Stomach (tissue), 19 donors: ENCODE measurements at places on chromosomes 3 and 15. TPM values are rescaled to one million over a fixed set of nuclear protein-coding genes. Genes with fewer than 3 reads are reported as not detected.

CAMK2N2 gene
- not detected for total RNA-seq

PLSCR2 gene
- total RNA-seq = not detected

CHRD gene
- total RNA-seq = 9.9 TPM

NEK4 gene
- total RNA-seq = 16.9 TPM

CPEB1 gene
- 1.1 TPM for total RNA-seq

ADGRG7 gene
- total RNA-seq = not detected

ATP13A4 gene
- total RNA-seq = 33.0 TPM

- DNase-seq = no peak
Measured at GRCh38 chr3:31765871-31766270, 215.2 kb downstream of the OSBPL10 start.

- DNase-seq = no peak
Measured at GRCh38 chr3:29241855-29242254, 39.0 kb upstream of the RBMS3 start.

DNA sequence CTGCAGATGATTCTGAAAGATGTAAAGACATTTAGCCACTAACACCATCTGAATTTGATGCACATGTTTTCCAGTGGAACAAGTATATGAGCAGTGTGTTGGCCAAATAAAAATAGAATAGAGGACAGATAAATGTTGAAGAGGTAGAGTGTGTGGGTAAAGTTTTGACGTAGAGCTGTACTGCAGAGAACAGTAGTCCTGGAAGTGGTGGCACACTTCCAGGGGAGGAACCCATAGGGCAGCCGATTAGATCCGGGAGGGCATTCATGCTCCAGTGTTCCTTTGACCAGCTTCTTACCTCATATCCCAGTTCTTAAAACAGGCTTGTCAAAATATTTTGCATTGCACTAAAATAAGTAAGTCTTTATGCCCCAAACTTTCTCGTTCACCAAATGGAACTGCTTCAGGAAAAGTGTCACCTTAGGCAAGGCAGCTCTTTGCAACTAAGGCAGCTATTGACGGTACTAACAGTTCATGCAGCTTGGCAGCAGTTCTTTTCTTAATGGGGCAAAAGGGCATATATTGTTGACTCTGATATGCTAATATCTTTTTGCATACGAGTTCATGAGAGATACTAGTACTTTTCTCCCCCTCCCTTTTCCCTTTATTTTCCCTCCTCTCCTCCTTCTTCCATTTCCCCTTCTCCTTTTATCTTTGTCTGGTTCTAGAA lies 429.3 kb upstream of the AZI2 start:
- DNase-seq = no peak

GRCh38 chr15:56919609-56920366 lies 1.3 kb downstream of the TCF12 start:
- DNase-seq = no peak

DNA sequence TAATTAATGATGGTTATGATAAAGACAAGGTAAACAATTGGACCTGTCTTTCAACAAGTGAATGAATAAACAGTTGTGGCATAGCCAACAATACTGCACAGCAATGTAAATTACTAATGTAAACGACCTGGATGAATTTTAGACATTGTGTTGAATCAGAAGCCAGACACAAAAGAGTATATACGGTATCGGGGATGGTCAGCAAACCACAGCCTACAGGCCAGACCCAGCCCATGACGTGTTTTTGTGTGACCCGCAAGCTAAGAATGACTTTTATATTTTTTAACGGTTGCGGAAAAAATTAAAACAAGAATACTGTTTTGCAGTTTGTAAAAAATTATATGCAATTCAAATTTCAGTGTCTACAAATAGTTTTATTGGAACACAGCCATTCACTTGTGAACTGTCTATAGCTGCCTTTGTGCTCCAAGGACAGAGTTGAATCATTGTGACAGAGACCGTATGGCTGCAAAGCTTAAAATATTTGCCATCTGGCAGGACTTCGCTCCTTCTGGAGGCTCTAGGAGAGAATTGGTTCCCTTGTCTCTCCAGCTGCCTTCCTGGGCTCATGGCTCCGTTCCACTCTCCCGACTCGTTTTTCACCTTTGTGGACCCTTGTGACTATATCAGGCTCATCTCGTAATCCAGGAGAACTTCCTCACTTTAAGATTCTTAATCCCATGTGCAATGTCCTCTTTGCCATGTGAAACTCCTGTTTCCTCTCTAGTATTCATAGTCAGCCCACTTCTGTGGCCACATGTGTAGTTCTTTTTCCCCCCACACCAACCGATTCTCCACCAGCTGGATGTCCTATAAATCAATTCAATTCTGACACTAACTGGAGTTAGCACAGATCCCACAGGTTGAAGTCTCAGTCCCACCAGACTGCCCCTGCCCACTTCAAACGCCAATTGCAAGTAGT lies 72.7 kb downstream of the CMTM8 start:
- peak; percentile 75 for DNase-seq

GRCh38 chr15:59828263-59828662 lies 139.1 kb upstream of the BNIP2 start:
- DNase-seq = no peak

DNA sequence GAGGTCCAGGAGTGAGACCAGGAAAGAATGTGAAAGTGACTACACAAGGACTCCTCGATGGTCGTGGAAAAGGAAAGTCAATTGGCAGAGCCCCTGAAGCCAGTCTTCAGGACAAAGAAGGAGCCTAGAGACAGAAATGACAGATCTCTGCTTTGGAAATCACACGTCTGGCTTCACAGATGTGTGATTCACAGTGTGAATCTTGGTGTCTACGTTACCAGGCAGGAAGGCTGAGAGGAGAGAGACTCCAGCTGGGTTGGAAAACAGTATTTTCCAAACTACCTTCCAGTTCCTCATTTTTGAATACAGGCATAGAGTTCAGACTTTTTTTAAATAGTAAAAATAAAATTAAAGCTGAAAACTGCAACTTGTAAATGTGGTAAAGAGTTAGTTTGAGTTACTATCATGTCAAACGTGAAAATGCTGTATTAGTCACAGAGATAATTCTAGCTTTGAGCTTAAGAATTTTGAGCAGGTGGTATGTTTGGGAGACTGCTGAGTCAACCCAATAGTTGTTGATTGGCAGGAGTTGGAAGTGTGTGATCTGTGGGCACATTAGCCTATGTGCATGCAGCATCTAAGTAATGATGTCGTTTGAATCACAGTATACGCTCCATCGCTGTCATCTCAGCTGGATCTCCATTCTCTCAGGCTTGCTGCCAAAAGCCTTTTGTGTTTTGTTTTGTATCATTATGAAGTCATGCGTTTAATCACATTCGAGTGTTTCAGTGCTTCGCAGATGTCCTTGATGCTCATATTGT lies 6.0 kb downstream of the CCR2 start:
- peak; percentile 53 for DNase-seq

- DNase-seq = no peak
Measured at GRCh38 chr15:40918799-40919392, 10.2 kb upstream of the DLL4 start.

DNA sequence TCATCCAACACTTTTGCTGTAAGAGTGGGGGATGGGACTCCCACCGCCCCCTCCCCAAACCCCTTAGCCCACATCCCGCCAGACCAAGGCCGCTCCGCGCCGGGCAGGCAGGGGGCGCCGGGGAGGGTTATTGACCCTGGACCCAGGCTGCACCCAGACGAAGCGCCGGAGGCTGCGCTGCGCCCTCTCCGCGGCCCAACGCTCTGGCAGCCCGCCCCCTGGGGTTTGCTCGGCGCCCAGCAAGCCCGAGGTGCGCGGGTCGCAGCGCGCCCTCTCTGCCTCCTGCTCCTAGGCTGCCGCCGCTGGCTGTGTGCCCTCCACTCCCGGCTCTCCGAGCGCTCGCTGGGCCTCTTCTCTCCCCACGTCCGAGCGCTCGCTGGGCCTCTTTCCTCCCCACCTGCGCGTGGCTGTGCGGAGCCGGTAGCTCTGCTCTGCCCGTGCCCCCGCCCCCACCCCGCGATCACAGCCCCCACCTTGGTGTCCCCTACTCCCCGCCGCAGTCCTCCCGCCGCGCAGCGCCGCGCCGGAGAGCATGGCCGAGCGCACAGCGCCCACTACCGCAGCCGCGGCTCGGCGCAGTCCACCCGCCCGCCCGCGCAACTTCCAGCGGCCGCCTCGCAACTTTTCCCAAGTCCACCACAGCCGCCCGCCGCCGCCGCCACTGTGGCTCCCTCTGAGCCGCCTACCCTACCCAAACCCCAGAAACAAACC lies 1.2 kb downstream of the MECOM start:
- DNase-seq = peak; percentile 93

DNA sequence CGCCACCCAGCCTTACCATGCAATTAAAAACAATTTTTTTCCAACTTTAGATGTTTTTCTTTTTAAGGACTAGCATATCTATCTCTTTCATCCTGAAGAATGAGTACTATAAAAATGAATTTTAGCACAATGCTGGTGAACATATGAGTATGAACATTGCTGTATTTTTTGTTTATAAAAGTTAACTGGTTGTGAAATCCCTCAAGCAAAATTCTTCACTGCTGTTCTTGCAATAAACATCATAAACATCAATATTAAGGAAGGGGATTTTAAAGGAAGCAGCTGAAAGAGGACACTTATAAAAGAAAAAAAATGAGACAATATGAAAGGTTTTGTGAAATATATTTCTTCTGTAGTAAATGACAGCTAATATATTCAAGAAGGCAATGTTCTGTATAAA lies 3.0 kb downstream of the PLSCR4 start:
- no peak for DNase-seq

DNA sequence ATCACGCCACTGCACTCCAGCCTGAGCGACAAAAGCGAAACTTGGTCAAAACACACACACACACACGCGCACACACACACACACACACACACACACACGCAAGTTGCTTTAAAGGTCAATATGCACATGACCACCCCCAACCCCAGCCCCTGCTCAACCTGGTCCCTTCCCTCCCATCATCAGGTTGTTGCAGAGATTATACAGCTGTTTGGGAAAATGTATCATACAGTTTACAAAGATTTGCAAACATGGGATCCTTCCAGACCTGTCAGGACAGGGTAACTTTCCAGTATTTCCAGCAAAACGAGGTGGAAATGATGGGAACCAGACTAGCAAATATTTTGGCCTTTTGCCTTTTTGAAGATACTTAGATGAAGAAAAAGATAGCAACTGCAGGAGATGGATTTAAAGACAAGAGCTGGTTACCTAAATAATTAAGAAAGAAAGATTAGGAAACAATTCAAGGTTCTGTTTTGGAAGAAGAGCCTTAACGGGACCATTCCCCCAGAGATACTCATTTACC lies 80.2 kb downstream of the TNIK start:
- no peak for DNase-seq

- no peak for DNase-seq
Measured at GRCh38 chr3:7205962-7206361, 345.0 kb downstream of the GRM7 start.

DNA sequence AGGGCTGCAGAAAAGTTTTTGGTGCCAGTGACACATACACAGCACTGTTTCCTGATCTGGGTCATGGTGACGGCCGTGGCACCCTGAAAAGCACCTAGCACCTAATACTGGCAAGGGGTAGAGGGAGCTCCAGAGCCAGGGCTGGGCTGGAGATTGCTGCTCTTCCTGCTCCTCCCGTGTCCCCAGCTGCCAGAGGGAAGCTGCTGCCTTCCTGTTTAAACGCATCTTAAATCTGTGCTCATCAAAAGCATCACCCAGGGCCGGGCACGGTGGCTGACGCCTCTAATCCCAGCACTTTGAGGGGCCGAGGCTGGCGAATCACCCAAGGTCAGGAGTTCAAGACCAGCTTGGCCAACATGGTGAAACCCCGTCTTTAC lies 156.7 kb upstream of the MEF2A start:
- DNase-seq = peak; percentile 82

DNA sequence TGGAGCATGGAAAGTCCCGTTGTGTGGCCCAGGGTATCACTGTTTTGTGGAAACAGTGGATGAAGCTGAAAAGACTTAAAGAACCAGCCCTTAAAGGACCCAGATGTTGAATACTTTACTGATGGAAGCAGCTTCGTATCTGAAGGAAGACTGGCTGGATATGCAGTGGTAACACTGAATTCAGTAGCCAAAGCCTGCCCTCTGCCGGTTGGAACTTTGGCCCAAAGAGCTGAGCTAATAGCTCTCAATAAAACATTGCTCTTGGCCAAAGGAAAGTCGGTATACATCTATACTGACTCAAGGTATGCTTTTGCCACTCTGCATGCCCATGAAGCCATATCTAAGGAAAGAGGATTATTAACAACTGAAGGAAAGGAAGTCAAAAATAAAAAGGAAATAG lies 885.4 kb downstream of the PDCD6IP start:
- peak; percentile 76 for DNase-seq

GRCh38 chr3:177382944-177383343 lies 185.7 kb upstream of the TBL1XR1 start:
- no peak for DNase-seq

DNA sequence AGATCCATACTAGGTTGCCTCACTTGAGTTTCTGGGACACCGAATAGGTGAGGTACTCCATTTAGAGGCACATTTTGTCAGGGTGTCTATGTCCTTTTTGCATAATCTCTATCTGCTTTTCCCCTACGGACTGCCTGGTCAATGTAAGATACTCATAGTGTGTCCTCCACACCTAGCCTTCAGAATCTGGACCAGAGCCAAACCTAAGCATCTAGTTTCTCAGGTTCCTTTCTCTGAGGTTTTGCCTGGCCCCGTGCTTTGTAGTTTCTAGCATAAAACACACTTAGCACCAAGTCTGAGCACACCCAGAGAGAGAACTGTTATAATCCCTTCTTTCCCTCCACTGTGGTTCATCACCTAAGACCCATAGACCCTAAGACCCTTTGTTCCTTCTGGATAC lies 105.9 kb upstream of the MLF1 start:
- no peak for DNase-seq

GRCh38 chr3:167811031-167811430 lies 75.5 kb downstream of the SERPINI1 start:
- no peak for DNase-seq

GRCh38 chr3:138578961-138579574 lies 15.0 kb downstream of the CEP70 start:
- DNase-seq = no peak

- no peak for DNase-seq
Measured at GRCh38 chr15:83312071-83312470, 27.6 kb upstream of the BNC1 start.

- no peak for DNase-seq
Measured at GRCh38 chr15:85463276-85463892, 83.0 kb downstream of the AKAP13 start.

DNA sequence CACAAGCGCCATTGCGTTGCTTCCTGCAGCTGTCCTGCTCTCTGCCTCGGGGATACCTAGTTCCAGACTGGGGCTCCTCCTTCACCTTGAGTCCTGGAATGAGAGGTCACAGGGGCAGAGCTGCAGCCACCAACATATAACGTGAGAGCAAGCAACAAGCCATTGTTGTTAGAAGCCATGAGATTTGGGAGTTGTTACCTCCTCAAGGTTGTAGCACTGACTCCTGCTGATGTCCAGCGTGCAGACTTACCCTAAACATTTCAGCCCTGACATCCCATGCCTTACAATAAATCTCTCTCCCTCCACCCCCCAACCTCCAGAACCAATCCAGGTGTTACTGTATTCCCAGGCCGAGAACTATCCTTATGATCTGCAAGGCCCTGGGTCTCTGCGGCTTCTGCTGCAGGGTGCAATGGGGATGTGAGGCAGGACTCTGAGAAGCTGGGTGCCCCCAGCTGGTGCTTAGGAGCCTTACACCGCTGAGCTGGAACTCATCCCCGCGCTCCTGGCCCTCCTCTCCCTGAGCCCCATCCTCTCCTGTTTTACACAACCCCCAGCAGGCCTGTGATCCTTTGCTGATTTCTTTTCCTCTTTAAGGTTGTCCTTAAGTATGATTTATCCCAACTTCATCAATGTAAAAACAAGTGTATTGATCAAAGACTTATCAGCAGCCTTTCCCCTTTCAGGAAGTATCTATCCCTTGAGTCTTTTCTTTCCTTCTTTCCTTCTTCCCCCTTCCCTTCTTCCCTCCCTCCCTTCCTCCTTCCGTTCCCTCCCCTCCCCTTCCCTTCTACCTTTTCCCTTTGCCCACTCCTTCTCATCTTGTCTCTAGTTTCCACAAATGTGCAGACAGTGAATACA lies 84.2 kb upstream of the ABHD2 start:
- DNase-seq = no peak
